ENCODE measurements at places on chromosomes 16 and 17.

DNA sequence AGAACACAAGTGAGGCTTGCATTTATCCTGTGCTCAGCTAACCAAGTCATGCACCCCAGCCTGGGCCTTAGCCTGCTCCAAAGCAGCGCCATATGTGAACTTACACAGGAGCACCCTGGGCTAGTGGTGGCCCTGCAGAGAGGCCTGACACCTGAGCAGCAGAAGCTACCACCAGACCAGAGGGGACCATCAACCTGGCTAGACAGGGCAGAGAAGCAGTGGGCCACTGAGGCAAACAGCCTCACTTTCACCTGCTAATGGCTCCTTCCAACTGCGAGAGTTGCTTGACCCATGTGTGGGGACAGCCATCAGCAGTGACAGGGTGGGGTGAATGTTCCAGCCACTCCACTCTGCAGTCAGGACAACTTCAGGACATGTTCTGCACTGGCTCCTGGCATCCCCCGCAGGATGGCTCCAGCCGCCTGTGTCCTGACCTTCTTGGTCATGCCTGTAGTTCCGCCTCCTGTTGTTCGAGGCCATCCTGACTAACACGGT, 2.9 kb upstream of the C16orf95 start:
- no peak for DNase-seq

DNA sequence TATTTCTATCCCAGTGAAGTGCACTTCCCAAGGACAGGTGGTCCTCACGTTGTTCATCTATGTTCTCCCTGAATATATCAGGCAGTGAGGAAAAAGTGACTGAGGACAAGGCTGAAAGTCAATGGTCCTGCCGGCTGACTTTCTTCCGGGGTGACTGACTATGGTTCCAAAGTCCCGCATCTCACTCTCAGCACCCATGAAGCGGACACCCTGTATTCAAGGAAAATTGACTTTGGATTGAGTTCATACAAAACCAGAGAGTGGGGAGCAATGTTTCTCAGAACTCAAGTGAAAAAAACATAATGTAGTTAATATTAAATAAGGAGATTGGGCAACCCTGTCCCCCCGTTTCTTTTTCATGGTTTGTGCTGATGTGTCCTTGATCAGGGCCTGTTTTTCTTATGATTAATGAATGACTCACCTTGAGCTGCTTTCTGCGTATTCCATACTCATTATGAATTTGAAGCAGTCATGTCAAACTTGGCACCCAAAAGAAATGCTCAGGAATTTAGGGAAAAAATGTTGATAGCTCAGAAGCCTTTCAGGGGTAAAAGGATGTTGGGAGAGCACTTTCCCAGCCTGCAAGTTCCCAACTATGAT, 184.0 kb downstream of the CYLD start:
- no peak for DNase-seq

DNA sequence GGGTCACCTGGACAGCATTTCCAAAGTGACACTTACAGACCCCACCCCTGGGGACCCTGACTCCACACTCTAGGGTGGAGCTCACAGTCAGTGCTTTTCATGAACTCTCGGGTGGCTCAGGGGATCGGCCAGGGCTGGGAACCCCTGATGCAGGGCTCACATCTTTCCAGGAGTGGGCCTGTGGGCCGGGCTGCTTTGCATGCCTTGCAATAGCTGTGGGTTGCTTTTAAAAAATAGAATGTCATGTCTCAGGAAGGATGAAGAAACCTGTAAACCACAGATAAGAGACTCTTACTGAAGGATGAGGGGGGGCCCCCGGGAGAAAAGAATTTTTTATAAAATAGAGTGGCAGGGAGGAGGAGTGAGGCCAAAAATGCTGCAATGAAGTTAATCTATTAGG, 40.2 kb downstream of the RBFOX3 start:
- no peak for DNase-seq

DNA sequence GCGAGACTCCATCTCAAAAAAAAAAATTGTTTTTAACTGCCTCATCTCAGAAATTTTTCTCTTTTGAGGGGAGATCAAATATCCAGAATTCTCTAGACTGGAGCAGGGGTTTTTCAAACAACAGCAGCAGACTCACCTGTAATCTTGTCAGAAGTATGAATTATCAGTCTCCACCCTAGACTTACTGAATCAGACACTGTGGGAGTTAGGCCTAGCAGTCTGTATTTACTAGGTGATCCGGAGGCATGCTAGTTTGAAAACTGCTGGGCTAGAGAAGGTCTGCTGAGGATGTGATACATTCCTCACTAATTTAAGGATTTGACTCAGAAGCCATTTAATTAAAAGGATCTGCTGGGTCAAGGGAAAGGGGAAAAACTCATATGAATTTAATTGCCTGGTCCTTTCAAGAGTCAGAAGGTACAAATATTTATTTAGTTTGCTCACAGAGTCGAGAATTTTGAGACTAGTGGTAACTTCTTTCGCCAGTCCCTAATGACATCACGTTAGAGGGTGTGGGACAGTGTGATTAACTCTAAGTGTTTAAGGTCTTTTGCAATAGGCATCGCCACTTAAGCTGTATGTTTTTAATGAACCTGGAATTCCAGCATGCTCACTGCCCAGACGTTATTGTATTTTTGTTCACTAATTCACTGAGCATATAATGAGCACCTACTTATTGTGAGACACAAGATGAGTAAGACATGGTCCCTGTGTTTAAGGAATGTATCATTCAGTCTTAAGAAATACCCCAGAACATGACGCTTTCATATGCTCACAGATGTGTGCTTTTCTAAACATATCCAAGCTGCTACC, 14.2 kb downstream of the ATP6V0A1 start:
- DNase-seq, result no peak

DNA sequence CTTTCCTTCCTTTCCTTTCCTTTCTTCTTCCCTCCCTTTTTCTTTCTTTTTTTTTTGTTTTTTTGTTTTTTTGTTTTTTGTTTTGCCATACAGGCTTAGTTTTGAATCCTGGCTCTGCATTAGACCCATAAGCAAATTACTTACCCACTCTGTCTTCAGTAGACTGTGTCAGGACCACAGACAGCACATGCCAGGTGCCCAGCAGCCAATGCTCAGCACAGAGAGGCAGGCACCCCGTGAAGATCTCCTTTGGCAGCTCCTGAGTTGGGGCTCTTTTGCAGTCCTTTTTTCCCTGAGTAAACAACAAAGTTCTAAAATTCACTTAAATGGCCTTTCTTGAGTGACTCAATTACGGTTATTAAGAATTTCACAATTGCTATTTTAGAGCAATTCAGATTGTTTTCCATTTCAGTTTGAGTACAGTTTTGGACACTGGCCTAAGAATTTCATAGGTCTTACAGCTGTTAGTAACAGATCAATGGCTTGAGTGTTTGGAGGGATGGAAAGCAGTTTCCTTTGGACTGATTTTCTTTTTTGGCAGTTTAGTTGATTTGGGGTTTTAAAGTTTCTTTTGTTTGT, 26.2 kb upstream of the SLC5A11 start:
- no peak for DNase-seq

- no peak for DNase-seq
Measured at GRCh38 chr17:76091526-76092286, 11.9 kb downstream of the EXOC7 start.

DNA sequence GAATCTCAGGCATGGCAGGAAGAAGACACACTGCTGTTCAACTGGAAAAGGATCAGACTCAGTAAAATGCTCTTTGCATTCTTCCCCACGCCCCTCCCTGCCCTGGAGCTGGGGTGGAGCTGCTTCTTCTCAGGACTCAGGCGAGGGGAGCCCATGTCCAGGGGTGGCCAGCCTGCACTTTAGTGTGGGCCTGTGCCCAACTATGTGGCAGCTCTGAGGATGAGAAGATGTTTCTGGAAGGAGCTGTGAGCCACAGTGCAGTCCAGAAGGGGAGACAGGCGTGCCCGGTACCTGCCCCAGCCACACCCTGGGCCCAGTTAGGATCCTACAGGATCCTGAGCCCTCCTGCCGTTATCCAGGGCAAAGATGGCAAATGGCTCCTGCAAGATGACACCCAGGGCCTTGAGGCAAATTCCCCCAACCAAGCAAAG, 120.3 kb downstream of the ANKRD11 start:
- DNase-seq, result no peak

DNA sequence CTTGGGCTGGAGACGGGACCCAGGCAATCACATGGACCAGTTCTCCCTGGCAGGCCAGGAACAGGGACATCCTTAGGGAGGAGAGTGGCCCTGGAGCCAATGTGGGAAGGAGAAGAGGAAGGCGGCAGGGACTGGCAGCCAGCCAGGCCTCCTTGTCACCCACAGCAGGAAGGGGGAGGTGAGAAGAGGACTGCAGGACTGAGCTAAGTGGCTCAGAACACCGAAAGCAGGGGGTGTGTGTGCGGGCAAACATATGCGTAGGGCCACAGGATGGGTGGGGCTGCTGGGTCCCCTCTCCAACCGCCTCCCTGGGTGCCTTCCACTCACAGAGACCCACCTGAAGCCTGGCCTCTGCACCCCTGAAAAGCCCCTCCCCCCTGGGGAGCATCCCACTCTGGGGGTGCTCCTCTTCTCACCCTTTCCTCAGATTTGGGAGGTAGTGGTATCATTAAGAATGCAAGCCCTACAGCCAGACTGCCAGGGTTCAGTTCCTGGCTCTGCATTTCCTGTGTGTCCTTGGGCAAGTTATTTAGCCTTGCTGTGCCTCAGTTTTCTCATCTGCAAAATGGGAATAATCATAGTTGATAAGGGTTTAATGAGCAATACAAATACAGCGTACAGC, 8.1 kb downstream of the PNMT start:
- DNase-seq, result no peak

GRCh38 chr17:18093616-18094408, 6.1 kb downstream of the DRG2 start:
- no peak for DNase-seq

- DNase-seq, result no peak
Measured at GRCh38 chr16:90037276-90037675, 18.0 kb upstream of the DBNDD1 start.

DNA sequence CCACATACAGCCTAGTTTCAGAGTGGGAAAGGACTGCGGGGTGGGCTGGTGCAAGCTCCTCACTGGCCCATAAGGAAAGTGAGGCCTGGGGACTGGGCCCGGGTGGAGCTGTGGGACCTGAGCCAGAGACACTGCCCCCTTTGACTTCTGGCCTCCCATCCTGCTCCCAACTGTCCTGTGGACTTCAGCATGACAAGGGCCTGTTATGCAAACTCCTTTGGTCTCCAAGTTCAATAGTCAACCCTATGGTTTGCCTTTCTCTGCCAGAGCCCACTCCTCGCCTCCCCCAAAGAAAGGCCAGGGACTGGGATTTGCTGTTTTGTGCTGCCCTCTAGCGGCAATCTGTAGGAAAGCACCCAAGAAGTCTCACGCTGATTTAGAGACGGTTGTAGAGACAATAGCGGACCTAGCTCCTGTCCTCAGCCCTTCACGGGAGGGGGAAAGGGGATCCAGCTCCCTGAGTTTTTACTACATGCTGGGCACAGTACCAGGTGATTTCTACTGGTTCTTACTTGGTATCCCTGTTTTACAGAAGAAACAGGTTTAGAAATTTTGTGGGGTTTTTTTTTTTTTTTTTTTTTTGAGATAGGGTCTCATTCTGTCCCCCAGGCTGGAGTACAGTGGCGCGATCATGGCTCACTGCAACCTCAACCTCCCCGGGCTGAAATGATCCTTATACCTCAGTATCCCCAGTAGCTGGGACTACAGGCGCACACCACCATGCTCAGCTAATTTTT, 1.2 kb upstream of the TLCD3B start:
- no peak for DNase-seq

DNA sequence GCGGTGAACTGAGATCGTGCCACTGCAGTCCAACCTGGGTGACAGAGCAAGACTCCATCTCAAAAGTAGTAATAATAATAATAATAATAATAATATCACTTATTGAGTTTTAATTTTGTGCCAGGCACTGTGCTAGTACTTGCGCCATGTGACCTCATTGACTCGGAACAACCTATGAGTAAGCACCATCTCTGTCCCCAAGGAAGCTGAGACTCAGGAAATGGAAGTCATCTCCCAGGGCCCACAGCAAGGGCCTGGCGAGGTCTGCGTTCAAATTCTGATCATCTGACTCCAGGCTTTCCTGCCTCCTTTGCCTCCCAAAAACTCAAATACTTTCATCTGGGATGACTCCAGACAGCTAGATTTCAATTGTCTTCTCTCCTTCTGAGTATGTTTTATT, 162.9 kb downstream of the SEC14L1 start:
- no peak for DNase-seq

DNA sequence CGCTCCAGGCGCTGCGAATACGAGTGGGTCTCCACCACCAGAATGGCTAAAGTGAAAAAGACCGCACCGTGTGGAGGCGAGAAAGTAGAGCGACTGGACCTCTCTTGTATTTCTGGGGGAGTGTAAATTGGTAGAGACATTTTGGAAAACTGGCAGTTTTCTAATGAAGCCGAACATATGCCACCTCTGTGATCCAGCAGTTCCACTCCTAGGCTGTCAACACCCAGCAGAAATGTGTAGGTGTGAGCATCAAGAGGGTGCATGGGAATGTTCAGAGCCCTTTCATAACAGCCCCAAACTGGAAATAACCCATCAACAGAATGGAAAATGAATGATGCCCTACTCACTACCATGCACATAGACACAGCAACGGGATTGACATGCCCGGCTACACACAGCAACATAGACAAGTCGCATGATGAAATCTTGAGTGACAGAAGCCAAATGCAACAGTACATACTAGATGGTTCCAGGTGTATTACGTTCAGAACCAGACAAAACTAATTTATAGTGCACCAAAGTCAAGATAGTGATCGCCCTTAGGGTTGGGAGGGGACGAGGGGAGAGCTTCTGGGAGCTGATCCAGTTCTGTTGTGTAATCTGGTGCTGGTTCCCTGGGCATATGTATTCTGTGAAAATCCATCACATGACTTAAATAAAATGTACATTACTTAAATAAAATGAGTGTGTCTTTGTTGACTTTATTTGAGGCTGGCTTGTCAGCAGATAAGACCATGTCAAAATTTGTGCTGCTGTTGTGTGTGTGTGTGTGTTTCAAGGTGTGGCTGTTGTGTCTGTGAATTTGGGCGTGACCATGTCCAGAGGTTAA, 877 bp upstream of the BCL7C start:
- DNase-seq, result no peak

DNA sequence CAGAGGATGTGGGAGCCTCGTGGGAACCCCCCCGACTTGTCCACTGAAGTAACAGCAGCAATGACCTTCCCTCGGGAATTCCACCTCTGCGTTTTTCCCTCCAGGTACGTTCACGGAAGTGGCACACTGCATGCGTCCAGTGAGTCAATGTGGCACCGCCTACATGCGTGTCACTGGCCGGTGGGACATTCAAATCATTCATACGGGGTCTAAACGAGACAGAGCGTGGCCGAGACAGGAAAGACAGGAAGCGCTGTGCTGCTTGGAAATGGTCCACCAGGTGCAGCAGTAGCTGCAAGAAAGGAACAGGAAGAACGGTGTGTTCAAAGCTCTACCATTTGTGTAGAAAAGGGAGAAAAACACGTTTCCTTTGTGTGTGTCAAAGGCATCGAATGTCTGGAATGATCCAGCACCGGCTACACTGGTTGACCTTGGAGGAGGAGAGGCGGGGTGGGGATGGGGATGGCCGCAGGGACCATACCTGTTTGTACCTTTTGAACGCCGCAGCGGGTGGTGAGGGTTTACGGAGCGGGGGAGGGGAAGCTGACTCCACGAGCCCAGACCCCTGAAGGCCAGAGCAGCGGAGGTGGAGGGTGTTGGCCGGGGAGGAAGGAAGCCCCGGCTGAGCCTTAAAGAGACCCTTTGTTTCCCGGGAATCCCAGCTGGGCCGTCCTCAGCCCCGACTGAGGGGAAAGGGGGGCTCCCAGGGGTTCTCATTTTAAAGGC, 1.7 kb upstream of the PGAP6 start:
- no peak for DNase-seq

- peak; percentile 98 for DNase-seq
Measured at GRCh38 chr17:44006598-44007345, 2.4 kb downstream of the NAGS start.

Measured in stimulated activated CD8-positive, alpha-beta memory T cell treated with anti-CD3 and anti-CD28 coated beads, Interleukin-15, amount 100 ng/mL, for 1 hour (primary cell).